ENCODE measurements at places on chromosomes 3 and 15.

DNA sequence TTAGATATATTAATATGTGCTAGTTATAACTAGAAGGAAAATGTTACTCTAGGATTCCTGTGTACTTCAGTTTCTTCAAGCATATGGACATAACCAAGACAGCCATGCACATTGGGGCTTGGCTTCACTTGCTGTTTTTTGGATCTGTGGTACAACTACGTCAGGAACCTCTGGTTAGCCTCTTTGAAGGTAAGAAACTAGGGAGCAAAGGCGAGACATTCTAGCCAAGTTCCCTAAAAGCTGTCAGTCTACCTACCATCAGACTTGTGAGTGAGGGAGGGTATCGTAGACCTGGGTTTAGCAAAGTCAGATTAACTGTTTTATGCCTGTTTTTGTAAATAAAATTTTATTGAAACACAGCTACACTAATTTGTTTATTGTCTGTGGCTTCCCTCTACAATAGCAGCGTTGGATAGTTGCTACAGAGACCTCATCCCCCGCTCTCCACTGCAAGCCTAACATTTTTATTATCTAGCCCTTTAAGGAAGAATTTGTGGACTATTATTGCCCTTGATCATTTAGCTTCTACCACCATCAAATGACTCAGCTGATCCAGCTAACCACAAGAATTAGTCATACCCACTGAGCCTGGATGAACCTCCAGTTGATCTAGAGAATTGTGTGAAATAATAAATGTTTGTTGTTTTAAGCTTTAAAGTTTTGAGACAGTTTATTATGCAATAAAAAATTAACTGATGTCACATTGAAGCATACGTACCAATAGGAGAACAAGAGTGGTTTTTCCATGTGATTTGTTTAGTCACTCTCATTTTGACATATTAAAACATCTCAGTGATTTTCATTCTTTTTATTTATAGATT is 58.1 kb downstream of the RSRC1 start:
- DNase-seq: peak; percentile 97

GRCh38 chr3:143384076-143384475 is 264.5 kb downstream of the CHST2 start:
- no peak for DNase-seq

- no peak for DNase-seq
Observed at GRCh38 chr15:76386178-76386577, 49.6 kb downstream of the ISL2 start.

DNA sequence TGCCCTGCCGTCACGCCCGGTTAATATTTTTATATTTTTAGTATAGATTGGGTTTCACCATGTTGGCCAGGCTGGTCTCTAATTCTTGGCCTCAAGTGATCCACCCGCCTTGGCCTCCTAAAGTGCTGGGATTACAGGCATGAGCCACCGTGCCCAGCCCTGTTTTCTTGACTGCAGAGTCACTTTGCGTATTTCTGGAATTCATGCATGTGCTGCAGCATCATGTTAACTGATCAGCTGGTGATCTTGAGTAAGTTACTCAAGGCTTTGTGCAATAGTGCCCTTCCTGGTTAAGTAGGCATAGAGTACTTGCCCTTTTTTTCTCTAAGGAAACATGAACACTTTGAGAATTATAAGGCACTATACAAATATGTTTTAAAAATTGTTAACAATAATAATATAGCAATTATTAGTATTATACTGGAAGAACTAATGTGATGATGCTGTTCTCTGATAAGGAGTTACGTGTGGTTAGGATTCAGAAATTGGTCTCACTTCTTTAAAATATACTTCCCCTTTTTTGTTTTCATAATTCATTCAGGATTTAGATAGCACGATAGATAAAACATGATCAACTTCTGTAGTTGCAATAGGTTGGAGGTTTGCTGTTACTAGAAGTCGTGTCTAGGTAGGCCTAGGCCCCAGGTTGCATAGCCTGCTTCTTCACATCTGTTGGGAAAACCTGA is 33.6 kb downstream of the GPR171 start:
- DNase-seq: no peak

DNA sequence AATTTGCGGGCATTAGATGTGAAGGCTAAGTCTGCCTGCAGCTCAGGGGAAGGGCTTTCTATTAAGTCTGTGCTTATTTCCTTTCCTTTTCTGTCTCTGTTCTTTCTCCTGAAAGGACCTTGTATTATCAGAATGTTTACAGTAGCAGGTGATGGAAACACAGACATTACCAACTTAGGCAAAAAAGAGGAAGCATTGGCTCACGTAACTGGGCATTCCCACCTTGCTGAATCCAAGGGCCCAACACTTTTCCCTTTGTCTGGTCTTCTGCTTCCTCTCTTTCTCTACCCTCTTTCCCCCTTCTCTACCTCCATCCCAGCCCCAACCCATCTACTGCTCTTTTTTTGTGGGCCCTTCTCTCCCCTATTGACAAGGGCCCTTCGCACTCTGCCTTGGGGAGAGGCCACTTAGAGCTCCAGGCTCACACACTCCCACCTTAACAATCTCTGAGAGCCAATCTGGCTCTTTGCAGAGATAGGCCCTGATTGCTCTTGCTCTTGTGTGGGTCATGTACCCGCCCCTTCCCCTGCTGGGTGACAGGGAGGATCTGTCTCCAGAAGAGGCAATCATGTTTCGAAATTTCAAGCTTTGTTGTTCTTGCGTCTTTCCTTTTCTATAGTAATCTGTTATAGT is 35.0 kb downstream of the ACAA1 start:
- DNase-seq: no peak

GRCh38 chr3:184952671-184953070 is 140.7 kb downstream of the VPS8 start:
- no peak for DNase-seq

DNA sequence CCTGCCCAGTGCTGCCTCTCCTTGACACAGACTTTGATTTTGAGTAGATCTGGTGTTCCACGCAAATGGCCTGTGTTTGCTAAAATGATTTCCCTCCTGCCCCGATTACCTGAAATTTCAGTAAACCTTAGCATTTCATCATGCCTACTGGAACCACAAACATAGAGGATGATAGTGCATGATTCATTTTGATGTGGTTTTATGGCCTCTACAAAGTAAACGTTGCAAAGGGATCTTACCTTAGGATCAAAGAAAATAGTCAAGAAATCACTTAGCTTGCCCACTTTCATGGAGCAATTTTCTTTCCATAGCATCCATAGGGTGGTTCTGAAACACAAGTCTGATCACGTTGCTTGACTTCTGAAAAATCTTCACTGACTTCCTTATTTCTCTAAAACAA is 524.6 kb upstream of the ATP11B start:
- no peak for DNase-seq

GRCh38 chr3:14614189-14614588 is 37.4 kb upstream of the CCDC174 start:
- DNase-seq: no peak

DNA sequence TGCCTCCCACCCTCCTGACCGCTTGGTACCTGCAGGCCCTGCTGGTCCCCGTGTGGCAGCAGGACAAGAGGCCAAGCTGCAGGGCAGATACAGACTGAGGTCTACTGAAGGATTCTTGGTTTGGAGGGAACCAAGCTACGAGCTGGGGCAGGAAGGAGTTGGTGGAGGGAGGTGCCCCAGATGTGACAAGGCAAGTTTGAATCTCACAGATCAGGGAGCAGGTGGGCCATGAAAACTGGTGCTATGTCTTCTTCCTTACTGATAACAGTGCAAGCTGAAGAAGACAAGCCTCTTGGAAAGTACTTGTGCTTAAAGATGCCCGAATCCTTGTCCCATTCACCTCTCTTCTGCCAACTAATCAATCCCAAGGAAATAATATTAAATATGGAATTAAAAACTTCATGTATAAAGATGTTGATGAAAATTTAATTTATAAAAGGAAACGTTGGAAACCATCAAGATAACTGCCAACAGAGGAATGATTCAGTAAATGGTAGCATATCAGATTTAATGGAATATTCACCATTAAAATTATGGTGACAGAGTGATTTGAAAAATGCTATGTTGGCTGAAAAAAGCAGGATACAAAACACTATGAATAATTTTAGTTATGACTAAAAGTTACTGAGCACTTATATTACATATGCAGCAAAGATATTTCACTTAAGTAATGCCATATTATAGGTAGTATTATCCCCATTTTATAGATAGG is 107.9 kb downstream of the MYLK start:
- no peak for DNase-seq

GRCh38 chr15:72782274-72783003 is 1.1 kb downstream of the ADPGK start:
- no peak for DNase-seq

GRCh38 chr15:25136119-25136518 is 181.3 kb downstream of the SNRPN start:
- DNase-seq: no peak

DNA sequence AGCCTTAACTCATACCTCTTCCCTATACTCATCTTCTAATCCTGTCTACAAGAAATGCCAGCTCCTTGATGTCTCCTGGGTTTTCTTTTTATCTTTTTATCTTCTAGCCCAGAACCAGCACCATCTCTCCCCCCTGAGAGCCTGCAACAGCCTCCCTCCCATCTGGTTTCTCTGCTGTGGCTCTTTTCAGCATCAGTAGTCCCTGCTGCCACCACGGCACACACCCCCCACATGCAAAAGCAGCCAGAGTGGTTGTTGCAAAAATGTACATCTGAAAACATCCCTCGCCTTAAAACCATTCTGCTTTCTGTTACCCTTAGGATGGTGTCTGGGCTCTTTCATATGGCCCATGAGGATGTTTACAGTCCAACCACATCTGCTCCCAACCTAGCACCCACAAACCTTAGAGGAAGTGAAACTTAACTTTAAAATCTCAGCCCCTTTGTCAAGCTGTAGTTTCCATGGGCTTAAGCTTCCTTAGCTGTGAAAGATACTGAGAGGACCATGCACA is 775 bp downstream of the TTC21A start:
- no peak for DNase-seq

GRCh38 chr15:32659340-32660155 is 18.0 kb downstream of the SCG5 start:
- no peak for DNase-seq

DNA sequence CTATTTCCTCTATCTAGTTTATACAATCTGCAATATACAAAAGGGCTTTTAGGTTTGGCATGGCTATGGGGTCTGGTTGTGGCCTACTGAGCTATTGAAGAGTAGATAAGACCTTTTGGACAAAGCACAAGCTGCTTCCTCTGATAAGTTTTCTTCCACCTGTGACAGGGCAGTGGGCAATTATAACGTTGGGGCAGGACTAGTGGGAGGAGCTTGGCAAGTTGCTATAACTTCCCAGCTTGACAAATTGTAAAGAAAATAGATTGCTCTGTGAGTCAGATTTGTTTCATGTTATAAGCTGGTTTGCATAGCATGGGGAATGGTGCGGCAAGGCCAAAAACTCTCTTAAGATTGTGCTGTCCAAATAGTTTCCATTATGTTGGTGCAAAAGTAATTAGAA is 64.9 kb downstream of the SLC7A14 start:
- no peak for DNase-seq

DNA sequence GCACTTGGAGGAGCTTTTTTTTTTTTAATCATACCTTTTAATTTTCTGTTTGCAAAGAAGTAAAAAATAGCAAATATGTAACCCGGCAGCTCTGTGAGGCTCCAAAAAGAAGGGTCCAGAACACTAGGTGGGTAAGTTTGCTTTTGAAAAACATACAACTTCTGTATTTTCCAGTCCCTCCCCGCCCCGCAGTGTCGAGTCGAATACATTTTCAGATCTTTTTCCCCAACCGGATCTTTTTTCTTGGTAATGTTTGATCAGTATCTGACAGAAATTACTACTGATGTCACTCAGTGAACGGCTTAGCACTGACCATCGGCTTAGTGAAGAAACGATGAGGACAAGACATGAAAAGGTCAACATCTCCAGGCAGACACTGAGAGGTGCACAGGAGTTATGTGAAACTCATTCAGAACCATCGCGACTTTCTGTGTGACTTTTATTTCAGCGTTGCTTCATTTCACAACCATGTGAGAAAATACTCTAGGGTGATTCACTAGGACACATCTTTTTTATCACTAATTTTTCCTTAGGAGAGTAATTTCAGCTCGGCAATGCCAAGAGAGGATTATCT is 11.0 kb downstream of the ISL2 start:
- DNase-seq: no peak

GRCh38 chr3:194987571-194988494 is 283.1 kb downstream of the XXYLT1 start:
- DNase-seq: no peak

- DNase-seq: no peak
Observed at GRCh38 chr15:36653851-36654250, 74.4 kb downstream of the CDIN1 start.

GRCh38 chr15:101194546-101195125 is 57.2 kb downstream of the CHSY1 start:
- no peak for DNase-seq

- no peak for DNase-seq
Observed at GRCh38 chr15:67340630-67341029, 86.0 kb downstream of the IQCH start.

DNA sequence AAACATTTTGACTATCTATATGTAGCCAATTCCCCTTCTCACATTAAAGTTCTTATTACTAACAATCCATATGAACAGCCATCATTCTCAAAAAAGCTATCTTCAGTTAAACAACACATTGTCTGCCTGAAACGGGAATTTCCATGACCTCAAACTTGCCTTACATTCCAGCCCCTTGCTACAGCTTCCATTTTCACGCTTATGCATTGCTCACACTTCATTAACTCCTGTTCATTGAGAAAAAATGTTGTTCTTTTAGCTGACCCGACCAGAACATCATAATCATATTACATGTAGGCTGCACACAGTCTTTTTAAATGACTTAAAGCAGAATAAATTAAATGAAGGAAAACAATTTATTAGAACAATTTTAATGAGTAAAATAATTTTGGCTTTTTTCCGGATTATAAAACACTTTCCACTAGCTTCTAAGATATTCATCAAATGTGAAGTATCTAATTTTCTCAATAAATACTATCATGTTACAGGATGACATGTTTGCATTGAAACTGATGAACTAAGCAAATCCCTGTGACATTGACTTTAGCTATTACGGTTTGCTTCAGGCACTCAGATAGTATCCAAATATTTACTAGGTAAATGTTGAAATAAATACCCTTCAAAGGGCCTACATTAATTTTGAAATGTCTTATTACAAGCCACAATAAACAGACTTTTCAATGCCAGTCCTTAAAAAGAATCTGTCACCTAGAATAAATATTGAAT is 49.9 kb downstream of the P3H2 start:
- DNase-seq: no peak

DNA sequence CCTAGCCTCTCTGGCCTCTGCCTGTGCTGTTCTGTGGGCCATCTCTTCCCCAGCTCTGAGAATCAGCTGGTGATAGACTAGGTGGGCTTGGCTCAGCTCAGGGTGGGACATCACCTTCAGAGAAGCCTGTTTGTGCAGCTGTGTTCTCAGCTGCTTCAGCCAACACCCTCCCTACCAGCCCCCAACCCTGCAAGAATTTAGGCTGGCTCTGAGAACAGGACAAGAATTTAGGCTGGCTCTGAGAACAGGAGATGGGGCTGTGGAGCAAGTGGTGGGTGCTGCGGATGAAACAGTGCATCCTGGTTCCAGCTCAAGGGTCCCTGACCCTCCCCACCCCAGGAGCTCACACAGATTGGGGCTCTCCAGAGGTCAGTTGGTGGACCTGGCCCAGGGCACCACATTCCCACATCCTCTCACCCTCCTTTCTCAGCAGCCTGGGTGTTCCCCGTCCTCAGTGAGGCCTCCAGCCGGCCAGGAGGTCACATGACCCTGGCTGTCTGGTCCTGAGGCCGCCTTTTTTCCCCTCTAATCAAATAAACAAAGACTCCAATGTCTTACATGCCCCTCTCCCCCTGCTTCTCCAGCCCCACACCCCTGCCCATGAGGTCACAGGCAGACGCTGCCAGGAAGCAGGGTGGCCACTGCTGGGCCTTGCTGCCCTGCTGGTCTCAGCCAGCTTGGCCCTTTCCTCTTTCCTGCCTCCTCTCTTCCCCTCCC is 14.9 kb downstream of the PLEKHO2 start:
- DNase-seq: no peak

- DNase-seq: no peak
Observed at GRCh38 chr3:165800970-165801369, 36.3 kb downstream of the BCHE start.
